Cardiac septum (tissue), 1 donor: ENCODE measurements at places on chromosomes 5 and 9. TPM values are rescaled to one million over a fixed set of nuclear protein-coding genes. Genes with fewer than 3 reads are reported as not detected.

Gene SLC22A4
- total RNA-seq, result 2.2 TPM

Gene SPATA31C1
- total RNA-seq, result not detected

Gene FOXD4L5
- total RNA-seq, result 0.11 TPM

Gene ZNF608
- 18.8 TPM for total RNA-seq

Gene PDE8B
- total RNA-seq, result 5.7 TPM

Gene LRRC19
- not detected for total RNA-seq

Gene CREB3
- total RNA-seq, result 25.0 TPM

Gene QRFP
- not detected for total RNA-seq

Gene FGF18
- 22.4 TPM for total RNA-seq

Gene ENTREP1
- 25.1 TPM for total RNA-seq

Gene SNX24
- 14.0 TPM for total RNA-seq

Gene PHF24
- total RNA-seq, result 0.57 TPM

Gene ANKRD31
- total RNA-seq, result 0.13 TPM

Gene MARCHF3
- total RNA-seq, result 61.0 TPM

Gene GPR150
- total RNA-seq, result not detected

Gene PRR16
- total RNA-seq, result 18.1 TPM

Gene SH2D3C
- total RNA-seq, result 16.0 TPM

Gene SNAPC4
- 3.9 TPM for total RNA-seq

Gene AMBP
- not detected for total RNA-seq

Gene PCDHGB4
- total RNA-seq, result 12.5 TPM

Gene DOLK
- 9.8 TPM for total RNA-seq

Gene UBQLN1
- 107 TPM for total RNA-seq

Gene ITGA2
- total RNA-seq, result 1.4 TPM

Gene CAVIN4
- total RNA-seq, result 102 TPM

Gene PIP5K1B
- 27.1 TPM for total RNA-seq

Gene PCDHB3
- 1.4 TPM for total RNA-seq

Gene SH3GL2
- total RNA-seq, result 7.3 TPM

Gene CDC25C
- total RNA-seq, result 0.19 TPM

Gene COX7C
- 1,422 TPM for total RNA-seq

Gene SPINK13
- total RNA-seq, result not detected

Gene ERP44
- 14.8 TPM for total RNA-seq

Gene CMYA5
- total RNA-seq, result 1,204 TPM

Gene PCAT7
- 0.08 TPM for total RNA-seq

Gene RANBP17
- 9.9 TPM for total RNA-seq

Gene SV2C
- total RNA-seq, result 0.67 TPM

Gene PTPRD
- 13.0 TPM for total RNA-seq
